ENCODE measurements at places on chromosomes 4 and X.
A peak's percentile ranks its signal among the peaks of the same experiment; 100 is the strongest.

DNA sequence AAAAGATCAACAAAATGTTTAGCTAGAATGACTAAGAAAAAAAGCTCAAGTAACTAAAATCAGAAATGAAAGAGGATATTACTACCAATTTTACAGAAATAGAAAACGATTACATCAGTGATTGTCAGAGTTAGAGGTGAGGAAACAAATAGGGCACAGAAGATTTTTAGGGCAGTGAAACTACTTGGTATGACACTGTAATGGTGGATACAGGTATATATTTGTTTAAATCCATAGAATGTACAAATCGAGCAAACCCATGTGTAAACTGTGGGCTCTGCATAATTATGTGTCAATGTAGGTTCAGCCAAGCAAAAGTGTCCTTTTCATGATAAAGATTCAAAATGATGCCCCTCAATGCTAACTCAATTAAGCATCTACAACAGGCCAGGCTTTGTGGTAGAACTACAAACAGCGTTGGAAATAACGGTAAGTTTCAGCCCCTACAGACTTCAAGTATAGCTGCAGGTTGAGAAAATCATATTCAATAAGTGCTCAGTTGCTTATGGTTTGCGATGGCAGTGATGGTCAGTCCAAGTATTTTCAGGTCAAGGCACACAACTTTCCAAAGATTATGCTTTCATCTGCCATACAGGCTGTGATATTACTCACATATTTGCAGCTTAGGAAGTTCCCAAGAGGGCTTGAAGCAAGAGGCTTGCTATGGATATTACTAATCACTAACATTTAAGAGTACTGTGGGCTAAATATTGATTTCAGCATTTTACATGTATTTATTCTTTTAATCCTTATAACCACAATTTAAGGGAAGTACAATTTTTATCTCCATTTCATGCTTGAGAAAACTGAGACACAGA is 158.6 kb downstream of the TET2 start:
- DNase-seq = no peak

DNA sequence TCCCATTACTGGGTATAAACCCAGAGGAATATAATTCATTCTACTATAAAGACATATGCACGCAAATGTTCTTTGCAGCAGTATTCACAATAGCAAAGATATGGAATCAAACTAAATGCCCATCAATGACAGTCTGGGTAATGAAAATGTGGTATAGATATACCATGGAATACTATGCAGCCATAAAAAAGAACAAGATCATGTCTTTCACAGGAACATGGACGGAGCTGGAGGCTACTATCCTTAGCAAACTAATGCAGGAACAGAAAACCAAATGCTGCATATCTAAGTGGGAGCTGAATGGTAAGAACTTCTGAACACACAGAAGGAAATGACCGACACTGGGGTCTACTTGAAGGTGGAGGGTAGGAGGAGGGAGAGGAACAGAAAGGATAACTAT is 42.6 kb downstream of the LNX1 start:
- no peak for DNase-seq

- no peak for DNase-seq
Observed at GRCh38 chr4:13455411-13455810, 28.7 kb downstream of the RAB28 start.

DNA sequence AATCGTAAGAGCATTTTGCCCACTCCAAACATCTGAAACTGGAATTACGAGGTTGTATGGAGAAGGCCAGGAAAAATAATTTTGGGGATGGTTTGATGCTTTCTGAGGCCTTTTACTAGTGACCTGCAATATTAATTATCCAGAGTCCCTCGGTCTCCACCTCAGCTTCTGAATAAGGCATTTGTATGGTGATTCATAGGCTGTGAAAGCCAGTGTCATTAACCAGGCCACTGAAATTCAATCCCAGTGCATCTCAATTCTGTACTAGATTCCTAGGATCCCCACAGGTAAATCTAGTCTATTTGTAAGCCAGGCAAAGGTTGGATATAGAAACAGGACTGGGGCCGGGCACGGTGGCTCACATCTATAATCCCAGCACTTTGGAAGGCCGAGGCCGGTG is 135.4 kb upstream of the RBPJ start:
- DNase-seq = no peak

DNA sequence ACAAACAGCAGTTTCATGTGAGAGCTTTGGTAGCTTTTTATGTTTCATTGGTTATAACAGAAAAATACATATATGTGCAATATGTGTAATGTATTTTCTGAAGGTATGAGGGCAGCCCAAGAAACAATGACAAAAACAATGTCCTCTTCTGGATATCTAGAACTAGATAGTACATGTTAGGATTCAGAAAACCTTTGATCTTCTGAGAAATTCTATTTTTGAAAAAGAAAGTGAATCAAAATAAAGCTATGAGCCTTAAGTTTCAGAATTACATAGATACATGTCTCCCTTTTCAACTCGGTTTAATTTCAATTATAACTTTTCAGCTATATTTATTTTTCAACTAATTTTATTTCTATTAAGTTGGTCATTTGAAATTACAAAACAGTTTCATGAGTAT is 131.9 kb downstream of the REELD1 start:
- DNase-seq = no peak

- DNase-seq = no peak
Observed at GRCh38 chr4:144658903-144659302, 12.9 kb downstream of the HHIP start.

DNA sequence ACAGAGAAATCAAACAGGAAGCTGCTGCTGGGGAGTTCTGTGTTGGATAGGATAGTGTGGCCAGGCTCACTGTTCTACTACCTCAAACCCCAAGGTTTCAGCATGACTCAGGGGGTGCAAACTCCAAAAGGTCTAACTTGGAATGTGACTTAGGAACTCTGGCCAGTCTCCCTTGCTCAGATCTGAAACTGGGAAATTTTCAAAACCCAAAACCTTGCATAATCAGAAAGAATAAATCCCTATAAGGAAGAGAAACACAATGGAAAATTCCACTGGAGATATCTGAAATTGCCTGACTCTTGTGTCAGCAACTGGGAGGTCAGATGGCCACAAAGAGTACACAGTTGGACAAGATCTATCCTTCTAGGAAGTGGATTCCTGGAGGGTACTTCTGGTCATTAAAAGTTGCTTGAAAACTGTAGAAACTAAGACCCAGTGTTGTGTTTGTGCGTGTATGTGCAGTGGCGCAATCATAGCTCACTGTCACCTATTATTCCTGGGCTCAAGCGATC is 58.0 kb downstream of the PPEF2 start:
- no peak for DNase-seq

DNA sequence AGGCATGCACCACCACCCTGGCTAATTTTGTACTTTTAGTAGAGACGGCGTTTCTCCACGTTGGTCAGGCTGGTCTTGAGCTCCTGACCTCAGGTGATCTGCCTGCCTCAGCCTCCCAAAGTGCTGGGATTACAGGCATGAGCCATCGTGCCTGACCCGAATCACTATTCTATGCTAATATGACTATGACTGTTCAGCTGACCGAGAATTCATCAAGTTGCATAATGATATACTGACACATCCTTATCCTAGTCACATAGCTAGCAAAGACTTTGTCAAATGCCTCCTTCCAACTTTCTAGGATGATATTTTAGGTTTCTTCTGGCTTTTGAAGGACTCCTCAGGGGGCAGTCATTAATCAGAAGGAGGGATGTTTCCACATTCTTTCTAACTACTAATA is 4.8 kb upstream of the GPM6B start:
- DNase-seq = no peak

DNA sequence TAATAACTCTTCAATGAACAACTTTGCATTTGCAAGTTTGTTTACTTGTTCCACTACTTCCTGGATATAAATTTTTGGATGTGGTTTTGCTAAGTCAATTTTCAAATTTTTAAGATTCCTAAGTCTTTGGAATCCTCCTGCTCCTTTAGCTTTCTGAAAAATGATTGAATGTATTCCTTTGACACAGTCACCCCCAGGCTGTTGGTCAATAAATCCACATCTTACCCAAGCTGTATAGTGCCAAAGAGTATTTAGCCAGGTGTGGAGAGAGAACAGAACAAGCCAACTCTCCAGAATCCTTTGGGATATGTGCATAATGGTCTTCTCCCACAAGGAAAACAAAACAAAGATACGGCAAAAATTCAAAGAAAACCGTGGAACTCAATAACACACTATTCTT is 56.9 kb upstream of the INTU start:
- DNase-seq = no peak

DNA sequence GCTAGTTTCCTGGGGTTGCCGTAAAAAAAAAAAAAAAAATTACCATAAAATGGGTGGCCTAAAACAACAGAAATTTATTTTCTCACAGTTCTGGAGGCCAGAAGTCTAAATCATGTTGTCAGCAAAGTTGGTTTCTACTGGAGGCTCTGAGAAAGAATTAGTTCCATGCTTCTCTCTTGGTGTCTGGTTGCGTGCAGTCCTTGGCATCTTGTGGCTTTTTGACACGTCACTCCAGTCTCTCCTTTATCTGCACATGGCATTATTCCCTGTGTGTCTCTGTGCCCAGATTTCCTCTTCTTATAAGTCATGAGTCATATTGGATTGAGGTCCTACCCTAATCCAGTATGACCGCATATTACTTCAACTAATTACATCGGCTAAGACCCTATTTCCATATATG is 38.7 kb downstream of the SPATA4 start:
- DNase-seq = no peak

- peak; percentile 32 for DNase-seq
Observed at GRCh38 chrX:120244735-120245498, 5.7 kb upstream of the ZBTB33 start.

DNA sequence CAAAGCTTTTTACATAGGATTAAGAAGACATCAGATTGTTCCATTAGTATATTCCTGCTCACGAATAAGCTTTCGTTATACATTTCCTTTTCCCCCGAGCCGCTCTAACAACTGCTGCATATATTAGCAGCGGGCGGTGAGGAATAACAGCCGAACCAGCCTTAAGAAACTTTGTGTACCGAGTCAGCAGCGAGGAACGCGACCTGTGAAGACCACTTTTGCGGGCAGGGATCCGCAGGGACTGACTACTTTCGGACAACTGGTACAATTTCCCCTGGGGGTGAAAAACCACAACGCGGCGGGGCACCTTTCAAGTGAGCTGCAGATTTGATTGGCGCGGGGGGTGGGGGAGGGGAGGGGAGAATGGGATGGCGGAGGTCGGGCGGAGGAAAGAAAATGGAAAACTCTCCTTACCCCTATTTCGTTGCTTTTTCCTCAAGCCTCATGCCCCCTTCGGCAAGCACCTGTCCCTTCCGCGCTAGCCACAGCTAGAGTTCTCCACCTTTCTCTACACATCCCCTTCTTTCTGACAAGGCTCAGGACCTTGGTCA is 5.9 kb upstream of the PITX2 start:
- DNase-seq = no peak

DNA sequence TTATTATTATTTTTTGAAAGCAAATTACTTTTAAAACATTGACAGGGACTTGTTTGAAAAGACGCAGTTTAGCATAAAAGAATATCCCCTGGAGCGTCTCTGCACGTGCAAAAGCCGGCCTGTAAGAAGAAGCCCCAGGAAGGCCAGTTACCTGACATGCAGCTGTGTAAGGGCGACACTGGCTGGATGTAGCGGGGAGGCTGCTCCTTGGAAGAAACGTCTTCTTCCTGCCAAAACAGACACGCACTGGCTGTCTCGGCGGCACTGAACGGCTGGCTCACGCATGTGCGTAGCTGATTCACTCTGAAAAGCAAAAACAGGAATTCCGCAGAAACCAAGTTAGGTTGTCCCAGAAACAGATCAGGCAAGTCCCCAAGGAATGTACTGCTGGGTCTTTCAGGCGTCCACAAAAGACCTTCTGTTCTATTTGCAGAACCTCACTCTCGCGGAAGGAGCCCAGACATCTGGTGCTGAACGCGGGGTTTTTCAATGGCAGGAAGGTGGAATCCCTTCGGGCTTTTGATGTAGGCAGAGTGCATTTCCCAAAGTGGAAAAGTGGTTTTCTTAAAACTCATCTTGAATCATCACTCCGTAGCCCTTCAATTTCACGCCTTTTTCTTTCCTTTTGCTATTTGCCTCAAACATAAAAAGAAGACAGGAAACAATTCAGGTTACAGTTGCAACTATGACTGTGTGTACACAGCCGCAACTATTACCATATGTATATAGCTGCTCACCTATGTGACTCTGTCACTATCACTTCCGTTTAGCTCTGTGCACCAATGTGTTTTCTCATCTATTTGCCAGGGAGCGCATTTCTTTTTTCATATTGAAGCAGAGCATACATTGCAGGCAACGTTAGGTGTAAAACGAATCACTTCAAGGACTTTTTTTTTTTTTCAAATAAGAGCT is 38.1 kb upstream of the ARSH start:
- DNase-seq = no peak

GRCh38 chr4:23500894-23501449 is 388.9 kb downstream of the PPARGC1A start:
- DNase-seq = no peak

Data from activated CD4-positive, alpha-beta T cell treated with anti-CD3 and anti-CD28 coated beads, Interleukin-2, amount 50 U/mL, for 24 hours (primary cell).